ENCODE measurements at places on chromosomes 2 and 18. TPM values are rescaled to one million over a fixed set of nuclear protein-coding genes. Genes with fewer than 3 reads are reported as not detected.

DNA sequence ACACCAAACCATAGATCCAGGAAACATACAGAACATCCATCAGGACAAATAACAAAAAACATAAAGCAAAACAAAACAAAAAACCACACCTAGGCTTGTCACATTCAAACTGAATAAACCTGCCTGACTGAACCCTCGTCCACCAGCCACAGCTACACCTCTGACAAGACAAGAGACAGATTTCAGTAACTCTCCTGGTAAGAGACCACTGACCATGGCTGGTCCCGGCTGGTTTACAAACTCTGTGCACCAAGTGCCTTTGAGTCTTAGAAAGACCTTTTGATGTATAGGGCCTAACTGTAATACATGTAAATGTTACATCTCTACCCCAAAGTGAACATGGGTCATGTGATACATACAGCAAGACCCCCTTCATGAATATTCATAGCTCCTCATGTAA, 4.8 kb upstream of the SLC66A2 start:
- DNase-seq, result no peak

GRCh38 chr2:111958901-111959300, 60.5 kb downstream of the MERTK start:
- no peak for DNase-seq

GRCh38 chr18:57353137-57353939, 981 bp downstream of the ST8SIA3 start:
- no peak for DNase-seq

DNA sequence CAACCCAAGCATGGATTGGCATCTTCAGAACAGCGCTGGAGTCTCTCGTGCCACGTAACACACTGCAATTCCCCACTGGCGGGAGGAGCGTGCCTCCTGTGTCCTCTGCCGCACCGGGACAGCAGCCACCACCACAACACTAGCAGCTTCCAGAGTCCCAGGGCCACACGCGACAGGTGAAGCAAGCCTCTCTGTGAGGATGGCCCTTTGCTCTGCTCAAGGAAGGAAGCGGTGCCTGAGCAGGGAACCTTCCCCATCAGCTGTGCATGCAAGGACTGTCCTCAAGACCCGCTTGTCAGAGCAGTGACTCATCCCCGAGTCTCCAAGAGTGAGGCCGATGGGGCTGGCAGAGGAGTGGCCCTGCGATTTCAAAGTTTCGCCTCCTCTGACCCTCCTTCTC, 44.0 kb downstream of the TTC32 start:
- DNase-seq, result no peak

GRCh38 chr18:12882453-12883371, 1.3 kb downstream of the PTPN2 start:
- peak; percentile 16 for DNase-seq

GRCh38 chr2:166539340-166540162, 45.5 kb upstream of the SCN7A start:
- peak; percentile 46 for DNase-seq

- DNase-seq, result no peak
Measured at GRCh38 chr2:84223191-84223590, 235.9 kb downstream of the SUCLG1 start.

DNA sequence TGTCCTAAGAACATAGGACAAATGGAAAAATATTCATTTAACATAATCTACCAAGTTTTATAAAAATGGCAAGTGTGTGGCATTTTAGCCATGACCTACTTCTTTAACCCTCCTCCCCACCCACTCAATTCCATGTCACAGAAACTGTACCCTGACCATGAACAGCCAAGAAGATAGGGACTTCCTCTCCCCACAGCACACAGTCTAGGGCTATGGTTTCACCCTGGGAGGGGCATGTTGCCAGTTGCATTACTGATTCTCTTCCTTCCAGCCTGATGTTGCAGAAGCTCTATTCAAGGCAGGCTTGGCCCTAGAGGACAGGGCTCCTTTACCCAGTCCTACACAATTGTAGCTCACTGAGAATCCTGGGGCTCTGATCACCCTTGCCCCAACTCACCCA, 153.6 kb upstream of the KLF7 start:
- DNase-seq, result no peak

- DNase-seq, result no peak
Measured at GRCh38 chr18:41767960-41768359, 187.1 kb upstream of the PIK3C3 start.

DNA sequence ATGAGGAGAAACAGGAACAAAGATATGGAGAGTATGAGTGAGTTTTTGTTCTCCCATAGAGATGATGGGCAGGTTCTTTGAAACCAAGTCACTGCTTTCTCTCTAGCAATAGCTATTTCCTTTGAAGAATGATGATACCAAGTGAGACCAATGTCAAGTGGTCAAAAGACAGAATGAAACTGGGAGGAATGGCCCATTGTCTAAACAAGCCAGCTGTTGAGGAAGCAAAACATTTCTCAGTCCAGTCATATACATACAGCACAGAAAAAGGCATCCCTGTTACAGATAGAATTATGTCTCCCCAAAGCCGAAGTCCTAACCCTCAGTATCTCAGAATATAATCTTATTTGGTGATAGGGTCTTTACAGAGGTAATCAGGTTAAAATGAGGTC, 66.1 kb upstream of the EPC2 start:
- DNase-seq, result no peak

DNA sequence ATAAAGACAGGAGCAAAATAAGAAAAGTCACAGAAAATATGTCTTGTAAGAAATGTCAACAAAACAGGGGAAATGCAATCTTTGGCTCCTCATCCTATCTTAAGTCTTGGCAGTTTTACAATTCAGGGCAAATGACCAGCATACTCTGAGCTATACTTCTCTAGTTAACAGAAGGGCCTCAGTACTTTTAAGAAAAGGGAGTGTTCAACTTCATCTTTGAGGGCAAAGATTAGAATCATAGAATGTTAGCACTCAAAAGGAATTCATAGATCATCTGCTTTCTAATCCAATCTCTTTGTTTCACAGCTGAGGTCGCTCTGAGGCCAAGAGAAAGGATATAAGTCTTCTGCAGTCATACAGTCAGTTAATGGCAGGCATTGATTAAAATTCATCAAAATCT, 174.0 kb upstream of the NT5C1B start:
- no peak for DNase-seq

- DNase-seq, result no peak
Measured at GRCh38 chr2:170218931-170219330, 41.0 kb downstream of the MYO3B start.

- no peak for DNase-seq
Measured at GRCh38 chr18:35661483-35662146, 80.1 kb downstream of the GALNT1 start.

PLGLB1 gene
- total RNA-seq, result 0.34 TPM

CCDC142 gene
- 15.0 TPM for total RNA-seq

DNAJC5G gene
- total RNA-seq, result not detected

Measured in Caki2 (cell line).